Activated gamma-delta T cell treated with anti-CD3 and anti-CD28 coated beads, Interleukin-2, amount 50 U/mL, for 16 hours (primary cell): ENCODE measurements at places on chromosomes 2 and 18.

DNA sequence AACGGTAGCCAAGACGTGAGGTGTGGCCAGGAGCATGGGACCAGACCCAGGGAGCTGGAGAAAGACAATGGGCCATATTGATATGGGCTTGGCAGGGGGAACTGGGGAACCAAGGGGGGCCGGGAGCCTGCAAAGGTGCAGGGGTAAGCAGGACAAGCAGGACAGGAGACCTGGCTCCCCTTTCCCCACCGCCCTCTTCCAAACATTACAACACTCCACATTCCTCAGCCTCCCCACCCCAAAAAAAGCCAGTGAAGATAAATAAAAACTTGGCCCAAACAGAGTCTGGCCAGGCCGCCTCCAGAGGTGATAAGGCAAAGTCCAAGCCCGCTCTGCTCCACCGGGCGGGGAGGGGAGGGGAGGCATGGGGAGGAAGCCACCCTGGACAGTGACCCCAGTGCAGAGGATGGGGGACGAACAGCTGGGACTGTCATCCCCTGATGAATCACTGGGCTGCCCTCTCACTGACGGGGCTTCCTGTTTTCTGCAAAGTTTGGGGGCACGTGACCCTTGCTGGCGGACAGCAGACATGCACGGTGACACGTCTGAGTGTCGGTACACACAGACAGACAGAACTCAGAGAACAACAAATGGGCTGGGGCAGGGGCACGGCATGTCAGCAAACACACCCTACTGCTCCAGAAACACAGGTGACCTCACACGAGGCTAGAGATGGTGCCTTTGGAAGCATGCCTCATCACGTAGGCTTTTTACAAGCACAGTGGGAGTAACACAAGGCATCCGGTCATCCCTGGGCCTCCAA lies 100.2 kb downstream of the TNS1 start:
- no peak for DNase-seq

GRCh38 chr2:209501579-209501978 lies 77.7 kb downstream of the MAP2 start:
- DNase-seq, result no peak

GRCh38 chr2:67572721-67573435 lies 175.7 kb downstream of the ETAA1 start:
- no peak for DNase-seq

GRCh38 chr2:146632707-146633106 lies 1212.1 kb upstream of the ACVR2A start:
- DNase-seq, result no peak

DNA sequence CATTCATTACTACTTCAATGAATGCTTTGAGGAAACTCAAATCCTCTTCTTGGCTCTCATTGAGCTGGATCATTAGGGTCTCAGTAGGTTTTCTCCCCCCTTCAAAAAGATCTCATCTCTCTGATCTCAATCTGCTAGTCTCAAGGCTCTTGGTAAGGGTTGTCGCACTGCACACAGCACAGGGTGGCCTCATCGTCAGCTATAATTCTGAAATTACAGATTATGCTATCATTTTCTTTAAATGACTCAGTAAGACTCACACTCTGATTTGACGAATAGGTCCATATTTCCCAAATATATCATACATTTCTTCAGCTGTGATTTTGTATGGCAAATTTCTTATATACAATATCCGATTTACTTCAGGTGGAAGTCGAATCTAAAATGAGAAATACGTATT lies 2.3 kb downstream of the SF3B6 start:
- DNase-seq, result no peak

DNA sequence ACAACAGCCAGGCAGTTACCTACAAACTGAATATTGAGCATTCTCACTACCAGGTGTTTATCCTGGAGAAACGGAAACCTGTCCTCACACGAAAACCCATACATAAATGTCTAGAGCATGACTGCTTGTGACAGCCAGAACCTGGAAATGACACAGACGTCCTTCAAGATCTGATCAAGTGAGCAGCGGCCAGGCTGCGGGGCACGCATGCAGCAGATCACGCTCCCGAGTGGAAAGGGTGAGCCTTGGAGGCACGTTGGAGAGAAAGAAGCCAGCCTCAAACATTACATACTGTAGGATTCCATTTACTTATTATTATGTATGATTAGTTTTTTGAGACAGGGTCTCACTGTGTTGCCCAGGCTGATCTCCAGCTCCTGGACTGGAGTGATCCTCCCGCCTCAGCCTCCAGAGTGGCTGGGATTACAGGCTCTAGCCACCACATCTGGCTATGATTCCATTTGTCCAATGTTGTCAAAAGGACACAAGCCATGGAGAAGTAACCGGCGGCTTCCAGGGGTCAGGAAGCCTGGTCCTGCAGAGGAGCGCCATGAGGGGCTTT lies 22.9 kb upstream of the STK25 start:
- DNase-seq, result no peak

GRCh38 chr2:15863089-15863488 lies 77.3 kb upstream of the MYCN start:
- no peak for DNase-seq

DNA sequence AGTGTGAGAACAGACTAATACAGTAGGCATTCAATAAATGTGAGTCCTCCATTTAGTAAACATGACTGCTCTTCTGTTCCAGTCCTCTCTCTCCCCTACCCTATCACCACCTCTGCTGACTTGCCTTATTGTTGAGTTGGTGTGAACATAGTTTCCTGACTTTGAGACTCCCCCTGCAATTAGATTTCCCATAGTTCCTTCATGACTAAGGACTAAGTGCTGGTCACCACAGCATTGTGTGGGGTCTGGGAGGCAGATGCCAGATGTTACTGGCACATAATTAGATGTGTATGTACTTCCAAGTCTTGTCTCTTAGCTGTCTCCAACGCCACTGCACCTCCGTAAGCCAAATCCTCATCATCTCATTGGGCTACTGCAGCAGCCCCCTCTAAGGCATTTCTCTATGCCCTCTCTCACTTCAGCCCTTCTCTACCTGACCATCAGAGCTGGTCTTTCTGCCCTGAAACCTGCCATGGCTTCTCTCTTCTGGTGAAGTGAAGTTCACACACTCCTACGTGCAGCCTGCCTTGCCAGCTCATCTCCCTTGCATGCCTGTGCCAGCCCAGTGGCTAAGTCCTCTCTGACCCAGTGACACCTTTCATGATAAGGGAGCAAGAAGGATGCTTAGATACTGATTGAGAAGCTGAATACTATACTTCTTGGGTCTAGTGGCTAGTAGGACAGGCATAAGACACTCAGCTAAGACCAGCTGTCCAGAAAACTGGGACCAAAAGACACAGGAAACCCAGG lies 81.6 kb upstream of the ALPP start:
- DNase-seq, result no peak

DNA sequence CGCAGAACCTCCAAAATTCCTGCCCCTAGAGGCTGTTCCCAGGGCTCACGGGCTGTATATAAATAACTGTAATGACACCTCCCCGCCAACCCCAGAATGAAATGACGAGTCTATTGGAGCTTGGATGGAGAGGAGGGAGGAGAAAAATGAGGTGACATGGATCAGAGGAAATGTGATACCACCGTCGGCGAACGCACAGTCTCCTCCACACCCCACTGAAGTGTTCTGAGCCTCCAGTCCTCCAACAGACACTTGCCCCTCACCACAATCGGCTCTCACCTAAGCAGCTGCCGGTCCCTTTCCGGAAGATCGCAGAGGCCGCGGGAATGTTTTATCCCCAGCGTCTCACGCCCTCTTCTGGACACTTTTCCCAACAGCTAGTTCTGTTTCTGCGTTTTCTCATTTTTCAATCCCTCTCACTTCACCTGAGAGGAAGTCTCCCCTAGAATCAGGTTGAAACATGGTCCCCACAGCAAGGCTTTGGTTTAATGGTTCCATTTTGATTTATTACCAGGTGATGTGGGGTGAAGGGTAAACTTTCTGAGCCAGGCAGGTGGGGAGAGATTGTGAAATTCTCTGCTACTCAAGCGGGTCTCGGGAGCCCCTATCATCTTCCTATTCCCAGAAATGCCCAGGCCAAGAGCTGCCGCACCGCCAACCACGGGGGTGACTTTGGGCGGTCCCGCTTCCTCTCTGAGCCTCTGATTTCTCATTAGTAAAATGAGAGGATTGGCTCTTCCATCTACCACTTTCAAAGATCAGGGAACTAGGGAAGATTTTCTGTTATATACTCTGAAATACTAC lies 9.1 kb upstream of the MYO5B start:
- DNase-seq, result no peak

GRCh38 chr2:129375632-129376425 lies 603.6 kb upstream of the RAB6C start:
- DNase-seq, result no peak

DNA sequence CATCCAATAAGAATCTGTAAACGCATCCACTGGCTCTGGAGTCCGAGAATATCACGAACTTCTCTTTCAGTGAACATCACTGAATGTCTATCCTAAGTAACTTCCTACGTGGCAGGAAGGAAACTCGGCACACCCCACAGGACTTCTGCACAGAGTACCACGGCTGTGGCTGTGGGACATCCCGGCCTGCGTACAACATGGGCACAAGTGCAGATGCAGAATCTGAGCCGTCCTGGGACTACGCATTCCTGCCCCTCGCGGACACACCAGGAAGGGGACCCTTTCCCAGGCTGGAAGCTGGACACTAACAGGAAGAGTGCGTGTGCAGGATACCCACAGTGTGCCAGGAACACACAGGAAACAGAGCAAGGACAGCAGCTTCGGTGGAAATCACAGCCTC lies 60.6 kb downstream of the ZNF516 start:
- DNase-seq, result no peak

GRCh38 chr2:28487258-28487657 lies 8.6 kb upstream of the PLB1 start:
- DNase-seq, result no peak

DNA sequence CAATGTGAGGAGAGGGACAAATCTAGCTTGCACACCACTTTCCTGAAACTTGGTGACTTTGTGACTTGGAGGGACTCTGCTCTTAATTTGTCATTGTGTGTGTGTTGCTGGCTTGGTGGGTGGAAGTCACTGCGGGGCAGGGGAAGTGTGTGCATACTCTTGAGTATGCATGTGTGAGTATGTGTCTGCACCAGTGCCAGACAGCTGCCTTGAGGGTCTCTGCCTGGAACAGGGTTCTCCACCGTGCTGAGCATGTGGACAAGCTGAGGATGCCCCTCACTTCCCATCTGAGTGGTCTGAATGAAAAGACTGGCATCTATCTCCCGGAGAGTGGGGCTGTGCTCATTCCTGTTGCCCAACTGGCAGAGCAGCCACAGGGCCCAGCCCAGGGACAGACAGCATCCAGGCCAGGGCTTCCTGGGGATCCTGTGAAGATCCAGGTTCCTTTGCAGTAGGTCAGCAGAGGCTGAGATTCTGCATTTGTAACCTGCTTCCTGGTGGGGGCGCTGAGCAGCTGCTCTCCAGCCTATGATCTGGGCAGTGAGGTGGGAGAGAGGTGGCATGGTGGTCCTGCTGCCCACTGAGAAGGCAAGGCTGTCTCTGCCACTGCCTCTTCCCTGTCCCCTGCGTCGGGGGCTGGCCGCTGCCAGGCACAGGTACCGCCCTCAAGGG lies 138.9 kb upstream of the HAAO start:
- DNase-seq, result no peak

GRCh38 chr18:71951001-71951400 lies 593.1 kb downstream of the CBLN2 start:
- DNase-seq, result no peak

DNA sequence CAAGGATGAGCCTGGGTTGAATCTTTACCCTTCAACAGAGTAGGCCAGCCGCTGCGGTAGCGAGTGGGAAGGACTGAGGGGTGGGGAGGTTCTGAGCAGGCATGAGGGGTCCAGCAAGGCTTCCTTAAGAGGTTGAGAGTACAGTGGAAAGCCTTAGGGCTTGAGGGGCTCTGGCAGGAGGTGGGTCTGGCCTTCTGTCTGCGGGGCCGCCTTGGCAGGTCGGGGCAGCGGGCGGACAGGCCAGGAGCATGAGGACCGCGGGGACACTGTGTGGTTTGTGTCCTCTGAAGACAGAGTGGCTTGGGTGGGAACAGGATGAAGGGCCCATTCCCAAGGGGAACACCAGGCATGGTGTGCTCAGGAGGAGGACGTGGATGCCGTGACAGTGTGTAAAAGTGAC lies 250.3 kb downstream of the AGAP1 start:
- DNase-seq, result no peak

- DNase-seq, result no peak
Observed at GRCh38 chr2:170077830-170078569, 99.9 kb upstream of the MYO3B start.

GRCh38 chr2:77005522-77005921 lies 516.7 kb downstream of the LRRTM4 start:
- DNase-seq, result no peak

DNA sequence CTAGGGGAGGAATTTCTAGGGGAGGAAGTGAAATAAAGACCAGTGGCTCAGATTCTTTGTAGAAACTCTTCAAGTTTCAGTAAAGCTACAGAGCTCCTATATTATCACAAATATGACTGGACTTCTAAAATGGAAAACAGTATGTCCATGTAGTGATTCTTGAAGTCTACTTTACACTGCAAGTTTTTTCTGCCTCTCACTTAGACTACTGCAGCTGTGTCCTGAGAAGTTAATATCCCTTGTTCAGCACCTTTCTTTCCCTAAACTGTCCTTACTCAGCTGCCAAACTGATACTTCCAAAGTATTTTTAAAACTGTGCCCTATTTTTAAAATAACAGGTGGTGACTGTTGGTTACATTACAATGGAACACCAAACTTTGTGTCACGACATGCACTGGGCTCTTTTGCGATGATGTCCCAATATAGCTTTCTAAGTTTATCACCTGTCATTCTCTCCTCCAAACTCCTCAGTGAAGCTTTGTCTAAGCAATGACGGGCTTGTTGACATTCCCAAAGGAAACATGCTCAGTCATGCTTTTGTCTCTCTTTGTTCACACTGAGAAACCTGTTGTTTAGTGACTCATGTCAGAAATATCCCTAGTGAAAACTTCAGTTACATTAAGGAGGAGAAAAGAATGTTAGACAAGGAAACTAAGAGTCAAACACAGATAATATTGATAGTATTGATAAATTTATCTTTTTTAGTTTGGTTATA lies 341.1 kb downstream of the ARL6IP6 start:
- DNase-seq, result no peak

DNA sequence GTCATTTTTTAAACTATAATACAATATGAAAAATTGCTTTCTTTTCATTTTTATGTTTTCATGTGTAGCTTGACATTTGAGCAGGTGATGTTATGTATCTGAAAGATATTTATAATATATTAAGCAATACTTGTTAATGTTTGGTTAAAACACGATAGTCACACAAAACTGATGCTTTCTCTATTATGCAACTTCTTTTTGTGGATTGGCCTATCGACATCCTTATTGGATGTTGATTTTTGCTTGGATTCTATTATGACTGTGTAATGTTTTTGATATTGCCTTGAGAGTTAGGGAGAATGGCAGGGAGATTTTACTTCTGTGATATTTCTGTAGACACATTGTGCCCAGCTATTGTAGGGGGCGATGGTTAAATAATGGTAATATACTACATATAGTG lies 128.0 kb downstream of the ZNF407 start:
- no peak for DNase-seq
